Activated CD4-positive, alpha-beta T cell treated with anti-CD3 and anti-CD28 coated beads for 4 hours (primary cell): ENCODE measurements at places on chromosomes 3 and 15.

DNA sequence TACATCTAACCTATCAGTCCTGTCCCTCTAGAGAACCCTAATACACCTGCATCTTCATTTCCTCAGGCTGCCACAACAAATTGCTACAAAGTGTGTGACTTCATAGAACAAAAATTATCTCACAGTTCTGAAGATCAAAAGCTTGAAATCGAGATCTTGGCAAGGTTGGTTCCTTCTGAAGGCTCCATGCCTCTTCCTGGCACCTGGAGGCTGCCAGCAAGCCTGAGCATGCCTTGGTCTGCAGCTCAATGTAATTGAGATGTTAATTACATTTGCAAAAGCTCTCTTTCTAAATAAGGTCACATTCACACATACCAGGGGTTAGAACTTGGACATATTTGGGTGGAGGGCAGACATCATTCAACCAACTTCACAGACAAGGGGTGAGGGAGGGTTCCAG, 86.4 kb upstream of the ABHD17C start:
- DNase-seq: no peak

GRCh38 chr3:78277801-78278200, 1237.9 kb downstream of the ROBO2 start:
- no peak for DNase-seq

GRCh38 chr3:105764378-105765307, 104.2 kb downstream of the CBLB start:
- no peak for DNase-seq

DNA sequence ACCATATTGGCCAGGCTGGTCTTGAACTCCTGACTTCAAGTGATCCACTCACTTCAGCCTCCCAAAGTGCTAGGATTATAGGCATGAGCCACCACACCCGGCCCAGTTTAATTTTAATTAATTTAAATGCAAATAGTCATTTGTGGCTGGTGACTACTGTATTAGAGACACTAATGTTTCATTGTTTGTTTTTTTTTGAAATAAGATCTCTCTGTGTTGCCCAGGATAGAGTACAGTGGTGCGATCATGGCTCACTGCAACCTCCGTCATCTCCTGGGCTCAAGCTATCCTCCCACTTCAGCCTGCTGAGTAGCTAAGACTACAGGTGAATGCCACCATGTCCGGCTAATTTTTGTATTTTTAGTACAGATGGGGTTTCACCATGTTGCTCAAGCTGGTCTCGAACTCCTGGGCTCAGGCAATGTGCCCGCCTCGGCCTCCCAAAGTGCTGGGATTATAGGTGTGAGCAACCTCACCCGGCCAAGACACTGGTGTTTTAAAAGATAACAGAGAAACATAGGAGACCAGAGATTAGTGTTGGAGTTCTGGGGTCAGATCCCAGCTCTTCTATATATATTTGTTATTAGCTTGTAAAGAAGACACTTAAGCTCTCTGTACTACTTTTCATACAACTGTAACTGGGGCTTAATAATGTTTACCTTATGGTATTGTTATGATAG, 34.5 kb upstream of the RAB11A start:
- no peak for DNase-seq
